ENCODE measurements at places on chromosomes 6 and 20.

- DNase-seq = no peak
Measured at GRCh38 chr6:19558934-19559333, 278.2 kb upstream of the ID4 start.

GRCh38 chr6:129370268-129370916 is 339.6 kb downstream of the ARHGAP18 start:
- DNase-seq = no peak

DNA sequence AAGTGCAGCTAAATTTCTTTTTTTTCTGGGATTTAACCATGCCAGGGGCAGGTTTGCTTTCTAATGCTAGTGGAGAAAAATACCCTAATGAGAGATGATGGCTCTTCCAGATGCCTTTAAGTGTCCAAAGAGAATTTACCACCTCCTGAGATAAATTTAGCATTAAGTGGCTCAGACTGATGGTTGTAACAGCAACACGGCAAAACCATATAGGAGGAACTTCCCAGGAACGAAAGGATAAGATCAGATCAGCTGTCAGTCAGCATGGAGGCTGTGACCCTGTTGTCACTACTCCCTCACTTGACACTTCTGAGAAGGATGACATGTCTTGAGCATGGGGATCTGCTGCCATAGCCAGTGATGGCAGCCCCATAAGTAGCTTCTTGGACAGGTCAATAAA is 860.0 kb downstream of the QKI start:
- DNase-seq = no peak

DNA sequence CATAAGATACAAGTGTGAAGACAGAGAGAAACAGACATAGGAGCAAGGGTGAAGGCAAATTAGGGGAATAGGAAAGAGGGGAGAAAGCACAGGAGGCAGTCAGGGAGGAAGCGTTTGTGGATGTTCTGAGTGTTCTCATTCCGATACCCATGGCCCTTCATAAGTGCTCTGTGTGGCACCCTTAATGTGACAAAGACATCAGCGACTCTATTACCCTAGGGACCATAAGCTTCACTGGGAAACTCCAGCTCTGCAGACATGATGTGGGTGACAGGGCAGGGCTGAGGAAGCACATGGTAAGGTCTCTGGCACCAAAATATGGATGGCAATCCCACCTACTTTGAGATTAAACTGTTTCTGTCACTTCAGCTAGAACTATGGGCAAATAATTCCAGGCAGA is 33.0 kb downstream of the F13A1 start:
- no peak for DNase-seq

DNA sequence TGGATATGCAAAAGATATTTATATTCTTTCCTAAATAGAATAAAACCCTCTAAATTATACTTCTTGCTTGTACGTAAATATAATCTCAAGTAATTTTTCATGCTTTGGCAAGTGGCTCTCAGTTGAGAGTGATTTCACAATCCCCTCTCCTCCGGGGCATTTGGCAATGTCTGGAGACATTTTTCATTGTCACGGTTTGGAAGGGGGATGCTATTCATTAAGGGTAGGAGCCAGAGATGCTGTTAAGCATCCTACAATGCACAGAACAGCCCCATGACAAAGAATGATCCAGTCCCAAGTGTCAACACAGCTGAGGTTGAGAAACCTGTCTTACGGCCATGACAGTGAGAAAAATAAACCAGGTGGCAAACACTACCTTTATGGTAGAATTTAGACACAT is 75.7 kb downstream of the AGPAT4 start:
- no peak for DNase-seq

DNA sequence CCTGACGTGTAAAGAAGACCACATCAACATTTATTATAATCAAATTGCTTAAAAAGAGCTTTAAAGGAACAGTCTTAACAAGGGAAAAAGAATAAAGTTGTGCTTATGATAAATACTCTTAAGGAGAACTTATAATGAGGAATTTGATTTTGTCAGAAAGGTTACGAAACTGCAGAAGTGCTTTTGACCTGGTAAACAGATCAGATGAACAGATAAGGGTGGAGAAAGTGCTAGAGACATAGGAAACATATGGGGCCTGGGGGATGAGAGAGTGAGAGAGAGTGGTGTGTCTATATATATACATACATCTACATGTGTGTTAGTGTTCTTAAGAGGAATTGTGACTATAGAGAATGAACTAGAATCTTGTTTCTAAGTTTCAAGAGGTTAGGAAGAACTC is 186.2 kb upstream of the GJE1 start:
- no peak for DNase-seq

- no peak for DNase-seq
Measured at GRCh38 chr6:91167846-91168245, 581.0 kb upstream of the MAP3K7 start.

- no peak for DNase-seq
Measured at GRCh38 chr6:148240861-148241477, 101.7 kb upstream of the SASH1 start.

- DNase-seq = no peak
Measured at GRCh38 chr20:24785141-24786110, 163.6 kb upstream of the CST7 start.

DNA sequence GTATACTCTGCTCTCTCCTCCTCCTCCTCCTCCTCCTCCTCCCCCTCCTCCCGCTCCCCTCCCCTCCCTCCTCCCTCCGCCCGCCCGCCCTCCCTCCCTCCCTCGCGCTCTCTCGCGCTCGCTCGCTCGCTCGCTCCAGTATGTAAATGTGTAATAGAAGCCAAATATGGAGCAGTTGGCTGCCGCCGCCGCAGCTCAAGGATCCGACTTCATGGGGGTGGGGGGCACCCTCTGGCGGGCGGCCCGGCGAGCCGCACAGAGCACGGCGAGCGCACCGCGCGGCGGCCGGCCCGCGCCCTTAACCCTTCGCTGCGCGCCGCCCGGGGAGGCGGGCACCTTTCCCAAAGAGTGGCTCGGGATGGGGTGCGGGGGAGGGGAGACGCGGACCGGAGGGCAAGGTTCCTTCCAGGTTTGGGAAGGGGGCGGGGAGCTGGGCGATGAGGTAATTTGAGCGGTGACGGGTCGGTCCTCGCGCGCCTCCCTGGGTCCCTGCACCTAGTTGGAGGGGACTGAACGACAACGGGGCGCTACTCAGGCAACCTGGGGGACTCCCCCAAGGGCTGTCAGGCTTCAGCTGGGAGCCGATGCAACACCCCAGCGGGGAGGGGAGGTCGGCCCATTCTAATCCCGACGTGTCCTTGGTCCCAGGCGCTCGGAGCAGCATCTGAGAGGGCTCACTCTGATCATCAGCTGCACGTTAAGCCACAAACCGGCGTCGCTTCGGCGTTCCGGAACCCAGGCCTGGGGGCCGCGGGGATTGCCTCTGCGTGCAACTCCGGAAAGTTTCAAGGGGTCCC is 409 bp upstream of the ATXN1 start:
- peak; percentile 71 for DNase-seq

DNA sequence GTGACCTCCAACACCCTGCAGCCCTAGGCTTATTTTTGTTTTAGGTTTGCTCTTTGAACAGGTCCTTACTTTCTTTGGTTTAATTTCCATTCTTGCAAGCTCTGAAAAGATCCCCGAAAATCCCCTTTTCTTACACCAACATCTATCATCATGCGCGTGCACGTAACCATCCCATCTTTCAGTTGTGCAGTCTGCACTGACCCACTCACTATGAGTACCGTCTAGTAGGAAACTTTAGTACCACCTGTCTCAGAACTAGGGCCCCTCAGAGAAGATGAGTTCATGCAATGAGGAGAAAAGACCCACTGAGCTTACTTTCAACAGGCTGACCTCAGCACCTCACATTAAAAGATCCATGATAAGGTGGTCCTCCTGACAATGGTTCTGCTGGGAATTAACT is 120.6 kb upstream of the AGPAT4 start:
- no peak for DNase-seq

DNA sequence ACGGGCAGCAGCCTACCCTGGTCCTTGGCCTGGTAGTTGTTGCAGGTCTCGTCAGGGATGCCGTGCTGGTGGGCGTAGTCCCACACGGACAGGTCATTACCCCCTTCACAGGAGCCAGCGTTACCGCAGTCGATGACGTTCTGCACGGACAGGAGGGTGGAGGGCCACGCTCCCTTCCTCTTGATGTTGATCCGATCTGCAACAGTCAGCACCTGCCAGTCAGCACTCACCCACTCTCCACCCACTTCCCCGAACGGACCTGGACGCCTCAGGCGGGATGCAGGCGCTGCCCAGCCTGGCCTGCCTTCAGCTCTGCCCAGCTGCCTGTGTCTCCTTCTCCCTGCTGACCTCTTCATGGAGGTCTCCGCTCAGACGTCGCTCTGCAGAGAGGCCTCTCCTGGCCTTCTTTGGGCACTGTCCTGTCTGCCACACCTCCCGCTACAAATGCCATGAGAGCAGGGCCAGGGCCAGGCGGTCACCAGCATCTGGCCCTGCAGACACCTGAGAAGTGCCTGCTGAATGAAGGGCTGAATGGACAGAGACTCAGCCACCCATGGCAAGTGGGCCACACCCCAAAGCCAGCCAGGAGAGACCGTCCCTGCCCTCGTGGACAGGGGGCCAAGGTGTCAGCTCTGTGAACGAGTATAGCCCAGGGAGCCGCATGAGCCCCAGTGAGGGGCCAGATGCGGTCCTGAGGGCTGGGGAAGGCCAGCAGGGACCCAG is 5.4 kb downstream of the CTSZ start:
- DNase-seq = no peak

- no peak for DNase-seq
Measured at GRCh38 chr20:25136643-25137559, 55.0 kb upstream of the VSX1 start.

DNA sequence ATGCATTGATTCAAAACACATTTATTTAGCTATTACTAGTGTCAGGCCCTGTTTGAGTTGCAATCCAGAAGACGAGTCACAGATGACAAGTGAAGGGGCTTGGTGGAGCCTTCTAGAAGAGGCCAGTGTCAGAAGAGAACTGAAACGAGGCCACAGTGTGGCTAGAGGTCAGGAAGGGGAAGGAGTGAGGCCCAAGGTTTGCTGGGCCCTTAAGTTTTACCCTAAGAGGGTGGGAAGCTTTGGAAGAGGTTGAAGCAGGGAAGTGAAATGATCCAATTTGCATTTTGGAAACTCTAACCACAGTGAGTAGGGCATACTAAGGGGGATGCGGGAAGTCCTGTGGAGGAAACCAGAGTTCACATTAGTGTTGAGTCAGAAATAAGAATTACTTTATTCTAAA is 25.0 kb downstream of the TTK start:
- no peak for DNase-seq

- DNase-seq = no peak
Measured at GRCh38 chr6:53906103-53906502, 111.3 kb downstream of the LRRC1 start.

- DNase-seq = no peak
Measured at GRCh38 chr6:47741807-47742206, 40.0 kb upstream of the OPN5 start.

GRCh38 chr6:32108727-32109113 is 418 bp downstream of the TNXB start:
- DNase-seq = no peak

GRCh38 chr20:51768759-51769517 is 748 bp upstream of the ATP9A start:
- DNase-seq = no peak

DNA sequence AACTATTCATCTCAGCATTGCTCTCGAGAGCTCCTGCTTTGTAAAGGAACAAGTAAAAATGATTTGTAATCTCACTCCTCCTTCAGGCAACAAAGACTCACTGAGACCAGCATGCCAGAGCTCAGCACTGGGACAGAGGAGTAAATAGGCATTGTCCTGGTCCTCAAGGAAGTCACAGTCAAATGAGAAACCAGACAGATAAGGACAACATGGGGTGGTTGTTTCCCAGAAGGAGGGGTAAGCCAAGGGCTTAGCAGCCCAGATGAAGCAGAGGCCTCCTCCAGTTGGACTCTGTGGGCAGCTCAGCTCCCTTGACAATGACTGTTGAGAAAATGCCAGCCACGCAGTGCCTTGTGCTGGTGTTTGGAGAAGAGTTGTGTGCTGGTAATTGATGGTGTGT is 425.7 kb upstream of the CHD6 start:
- no peak for DNase-seq

DNA sequence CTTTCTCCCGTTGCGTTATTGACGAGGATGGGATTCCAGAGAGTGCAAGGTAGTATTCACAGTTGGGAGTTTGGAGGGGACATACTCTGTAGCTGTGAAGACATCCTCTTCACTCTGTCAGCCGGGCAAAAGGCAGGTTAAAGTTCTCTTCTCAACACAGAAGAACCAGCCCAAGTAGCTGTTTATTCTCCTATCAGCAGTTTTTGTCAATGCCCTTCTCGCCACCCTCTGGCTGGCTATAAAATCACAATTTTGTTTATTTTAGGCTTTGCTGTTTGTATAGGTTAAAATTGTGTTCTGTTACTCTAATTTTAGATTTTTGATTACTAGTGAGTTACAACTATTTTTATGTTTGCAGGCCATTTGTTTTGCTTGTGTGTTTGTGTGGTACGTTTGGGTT is 37.9 kb upstream of the MAS1 start:
- no peak for DNase-seq

- no peak for DNase-seq
Measured at GRCh38 chr6:115539531-115539930, 521.2 kb downstream of the FRK start.

GRCh38 chr20:52129611-52130010 is 62.0 kb downstream of the ZFP64 start:
- DNase-seq = no peak

DNA sequence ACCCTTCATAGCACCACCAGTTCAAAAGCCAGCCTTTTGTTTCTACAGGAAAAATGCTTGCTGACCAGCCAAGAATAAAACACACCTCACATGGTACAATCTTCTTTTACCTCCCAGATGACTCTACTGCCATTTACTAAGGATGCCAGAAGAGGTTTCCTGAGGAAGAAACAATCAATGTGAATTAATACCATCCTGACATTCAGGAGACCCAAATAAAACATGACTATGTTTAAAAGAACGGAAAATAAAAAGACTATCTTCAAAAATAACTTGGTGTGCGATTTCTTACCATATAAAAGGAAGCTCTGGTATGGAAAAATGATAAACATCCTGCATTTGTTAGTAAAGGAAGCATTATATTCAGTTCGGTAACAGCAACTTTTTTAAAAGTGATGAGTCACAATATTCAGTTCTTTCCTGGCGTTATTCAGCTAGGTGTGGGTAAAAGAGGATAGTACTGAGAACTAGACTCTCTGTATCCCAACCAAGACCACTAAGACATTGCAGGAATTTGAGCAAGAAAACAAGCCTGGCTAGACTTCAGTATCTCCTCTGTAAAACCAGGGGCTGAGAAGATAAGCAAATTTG is 16.3 kb downstream of the COL21A1 start:
- no peak for DNase-seq

GRCh38 chr6:111745636-111746035 is 127.6 kb downstream of the FYN start:
- DNase-seq = no peak

- DNase-seq = no peak
Measured at GRCh38 chr6:139356924-139357323, 17.5 kb downstream of the CITED2 start.

Data from activated CD8-positive, alpha-beta memory T cell treated with anti-CD3 and anti-CD28 coated beads for 4 hours (primary cell).